SW 1271 (cell line): ENCODE measurements at places on chromosomes 7 and 10.

DNA sequence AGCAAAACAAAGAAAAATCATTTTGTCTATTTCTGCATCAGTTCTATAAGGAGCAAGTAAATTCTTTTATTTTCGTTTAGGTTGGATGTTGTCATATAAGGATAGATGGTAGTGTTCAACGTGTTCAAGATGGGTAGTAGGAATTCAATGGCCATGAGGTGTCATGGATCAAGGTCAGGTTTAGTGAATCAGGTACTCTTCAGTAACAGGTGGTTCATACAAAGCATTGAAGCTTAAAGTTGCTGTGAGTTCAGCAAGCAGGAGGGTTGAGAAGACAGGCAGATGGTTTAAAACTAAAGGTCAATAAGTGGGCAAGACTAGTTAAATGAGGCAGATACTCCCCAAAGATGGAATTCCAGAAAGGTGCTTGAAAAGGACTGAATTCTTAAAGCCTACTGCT, 5.6 kb downstream of the LUC7L2 start:
- no peak for DNase-seq

GRCh38 chr7:25095516-25096345, 29.3 kb downstream of the CYCS start:
- no peak for DNase-seq

GRCh38 chr10:110007161-110007700, 553 bp upstream of the ADD3 start:
- no peak for DNase-seq

- DNase-seq = no peak
Observed at GRCh38 chr7:157896774-157897555, 560.2 kb downstream of the DNAJB6 start.

DNA sequence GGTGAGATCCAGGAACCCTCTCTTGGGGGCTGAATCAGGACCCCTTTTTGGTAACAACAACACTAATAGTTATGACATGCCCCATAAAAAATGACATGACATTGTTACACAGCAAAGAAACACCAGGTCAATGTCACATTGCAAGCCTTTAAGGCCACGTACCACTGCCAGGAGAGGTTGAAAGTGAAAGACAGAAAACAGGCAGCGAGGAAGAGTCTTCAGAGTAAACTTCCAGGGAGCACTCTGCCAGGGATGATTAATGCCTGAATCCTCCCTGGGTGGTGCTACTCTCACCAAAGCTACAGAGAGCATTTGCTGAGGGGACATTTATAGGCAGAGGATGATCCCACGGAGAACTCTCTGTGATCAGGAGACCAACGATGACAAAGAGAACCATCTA, 551.6 kb downstream of the CALN1 start:
- DNase-seq = no peak

- no peak for DNase-seq
Observed at GRCh38 chr7:156014201-156014600, 201.9 kb upstream of the SHH start.

DNA sequence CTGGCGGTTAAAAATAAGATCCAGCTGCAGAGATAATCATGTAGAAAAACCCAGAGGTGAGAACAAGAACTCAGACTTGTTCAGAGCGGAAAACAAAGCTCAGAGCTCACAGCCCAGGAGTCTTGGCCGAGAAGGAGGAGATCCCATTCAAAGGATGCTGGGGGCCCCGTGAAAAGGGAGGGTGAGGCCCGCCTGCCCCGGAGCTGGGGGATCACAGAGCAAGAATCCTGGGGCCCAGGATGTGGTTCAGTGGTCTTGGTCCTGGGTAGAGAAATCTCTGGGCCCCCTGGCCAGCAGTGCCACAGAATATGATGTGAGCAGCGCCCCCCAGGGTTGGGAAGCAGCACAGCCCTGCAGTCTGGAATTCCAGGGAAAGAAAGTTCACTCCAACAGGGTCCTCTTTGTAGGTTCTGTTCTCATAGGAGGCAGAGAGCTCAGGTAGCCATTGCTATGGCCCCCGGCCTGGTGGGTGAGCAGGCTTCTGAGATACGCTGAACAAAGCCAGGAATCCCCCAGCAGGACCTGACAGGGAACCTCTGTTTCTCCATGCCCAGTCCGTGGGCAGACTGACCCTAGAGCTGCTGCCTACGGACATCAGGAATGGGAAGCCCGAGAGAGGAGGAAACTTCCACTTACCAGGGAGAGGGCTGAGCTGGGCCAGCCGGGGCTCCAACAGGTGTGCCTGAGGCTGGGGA, 77.7 kb upstream of the GNA12 start:
- DNase-seq = no peak

DNA sequence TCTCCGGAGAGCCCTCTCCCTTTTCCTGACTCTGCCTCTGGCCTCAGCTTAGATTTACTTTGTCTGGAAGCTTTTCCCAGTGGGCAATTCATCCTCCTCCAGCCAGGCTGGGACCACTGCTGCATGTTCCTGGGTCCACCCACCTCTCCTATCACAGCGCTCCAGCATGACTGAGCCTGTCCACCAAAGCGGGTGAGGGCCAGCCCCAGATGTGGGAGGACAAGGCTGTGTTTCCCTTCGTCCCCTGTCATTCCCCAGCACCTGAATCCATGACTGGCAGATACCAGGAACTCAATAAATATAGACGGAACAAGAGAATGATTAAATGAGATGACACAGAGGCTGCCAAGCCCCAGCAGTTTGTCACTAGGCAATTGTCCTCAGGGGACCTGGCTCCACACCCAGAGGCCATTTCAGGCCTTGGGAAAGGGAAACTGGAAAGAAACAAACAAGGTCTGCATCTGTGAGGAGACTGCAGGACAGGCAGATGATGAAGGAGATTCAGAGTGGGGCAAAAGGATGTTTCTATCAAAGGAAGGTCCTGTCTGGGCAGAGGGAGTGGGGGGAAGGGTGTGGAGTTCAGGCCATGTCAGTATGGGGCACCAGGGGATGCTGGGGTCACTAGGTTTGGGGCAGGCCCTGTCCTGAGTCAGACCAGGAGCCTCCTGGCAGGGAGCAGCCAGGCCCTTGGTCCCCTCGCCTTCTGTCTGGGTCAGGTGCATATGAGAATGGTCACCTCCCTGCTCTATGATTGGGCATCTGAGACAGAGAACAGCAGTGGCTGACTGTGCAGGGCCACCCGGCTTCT, 576.4 kb downstream of the GRID1 start:
- DNase-seq = no peak

DNA sequence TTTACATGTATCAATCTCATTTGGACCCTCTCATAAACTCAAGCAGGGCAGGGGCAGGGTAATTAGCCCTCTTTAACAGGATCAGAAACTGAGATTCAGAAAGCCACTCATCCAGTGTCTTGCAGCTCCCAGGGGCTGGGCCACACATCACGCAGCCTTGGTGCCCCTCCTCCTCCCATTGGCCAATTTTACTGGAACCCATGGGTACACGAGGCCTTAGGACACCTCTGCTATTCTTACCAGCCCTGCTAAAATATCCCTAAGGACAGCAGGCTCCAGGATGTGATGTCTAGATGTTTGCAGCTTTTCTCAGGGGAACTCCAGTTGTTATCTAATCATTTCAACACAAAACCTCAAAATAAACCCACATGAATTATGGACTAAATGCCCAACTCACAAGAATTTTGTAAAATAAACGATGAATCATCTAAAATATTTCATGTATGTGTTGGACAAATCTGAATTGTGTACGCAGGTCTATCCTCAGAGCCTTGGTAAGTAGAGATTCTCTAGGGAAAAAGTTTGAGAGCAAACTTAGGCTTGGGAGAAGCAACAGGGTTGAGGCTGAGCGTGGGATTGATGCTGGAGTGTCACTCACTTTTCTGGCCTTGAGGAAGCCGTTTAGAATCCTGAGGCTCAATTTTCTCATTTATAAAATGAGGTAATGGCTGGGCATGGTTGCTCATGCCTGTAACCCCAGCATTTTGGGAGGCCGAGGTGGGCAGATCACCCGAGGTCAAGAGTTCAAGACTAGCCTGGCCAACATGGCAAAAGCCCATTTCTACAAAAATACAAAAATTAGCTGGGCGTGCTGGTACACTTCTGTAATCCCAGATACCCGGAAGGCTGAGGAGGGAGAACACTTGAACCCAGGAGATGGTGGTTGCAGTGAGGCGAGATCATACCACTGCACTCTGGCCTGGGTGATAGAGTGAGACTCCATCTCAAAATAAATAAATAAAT, 69.7 kb upstream of the TNS3 start:
- peak; percentile 59 for DNase-seq

DNA sequence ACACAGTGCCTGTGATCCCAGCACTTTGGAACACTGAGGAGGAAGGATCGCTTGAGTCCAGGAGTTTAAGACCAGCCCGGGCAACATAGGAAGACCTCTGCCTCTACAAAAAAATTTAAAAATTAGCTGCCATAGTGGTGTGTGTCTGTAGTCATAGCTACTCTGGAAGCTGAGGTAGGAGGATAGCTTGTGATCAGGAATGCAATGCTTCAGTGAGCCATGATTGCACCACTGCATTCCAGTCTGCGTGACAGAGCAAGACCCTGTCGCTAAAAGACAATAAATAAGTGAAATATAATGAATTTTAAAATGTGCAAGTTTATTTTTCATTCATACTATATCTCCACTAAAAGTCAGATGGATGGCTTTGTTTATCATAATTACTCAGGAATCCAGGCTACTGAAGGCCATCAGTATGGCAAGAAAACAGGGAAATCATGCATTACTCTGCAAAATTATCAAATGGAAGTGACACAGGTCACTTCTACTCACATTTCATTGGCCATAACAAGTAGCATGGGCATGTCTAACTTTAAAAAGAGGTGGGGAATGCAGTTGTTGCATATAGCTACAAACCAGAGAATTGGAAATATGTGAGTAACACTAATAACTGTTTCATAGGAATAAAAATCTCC, 32.9 kb upstream of the FAM3C start:
- no peak for DNase-seq

- no peak for DNase-seq
Observed at GRCh38 chr10:22670788-22671187, 43.6 kb downstream of the PIP4K2A start.

GRCh38 chr7:40945788-40946187, 757.1 kb downstream of the INHBA start:
- DNase-seq = no peak

GRCh38 chr7:108486291-108486966, 30.2 kb upstream of the NRCAM start:
- DNase-seq = no peak

DNA sequence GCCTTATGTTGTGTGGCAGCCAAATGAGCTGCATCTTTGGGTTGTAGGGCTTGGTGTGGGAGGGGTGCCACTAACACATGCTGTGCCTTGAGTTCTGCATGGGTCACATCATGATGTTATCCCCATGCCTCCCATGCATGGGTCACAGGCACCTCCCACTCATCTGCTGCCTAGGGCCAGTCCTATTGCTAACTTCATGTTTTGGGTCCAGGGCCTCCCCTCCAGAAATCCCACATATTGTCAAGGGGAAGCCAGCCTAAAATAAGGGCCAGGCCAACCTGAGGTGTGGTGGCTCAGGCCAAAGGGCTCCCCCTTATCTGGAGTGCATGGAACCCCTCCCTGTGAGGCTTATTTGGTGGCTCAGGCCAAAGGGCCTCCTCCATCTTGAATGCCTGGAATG, 299.0 kb downstream of the RPS24 start:
- no peak for DNase-seq

- DNase-seq = no peak
Observed at GRCh38 chr10:69988094-69988493, 64.6 kb upstream of the MACROH2A2 start.

DNA sequence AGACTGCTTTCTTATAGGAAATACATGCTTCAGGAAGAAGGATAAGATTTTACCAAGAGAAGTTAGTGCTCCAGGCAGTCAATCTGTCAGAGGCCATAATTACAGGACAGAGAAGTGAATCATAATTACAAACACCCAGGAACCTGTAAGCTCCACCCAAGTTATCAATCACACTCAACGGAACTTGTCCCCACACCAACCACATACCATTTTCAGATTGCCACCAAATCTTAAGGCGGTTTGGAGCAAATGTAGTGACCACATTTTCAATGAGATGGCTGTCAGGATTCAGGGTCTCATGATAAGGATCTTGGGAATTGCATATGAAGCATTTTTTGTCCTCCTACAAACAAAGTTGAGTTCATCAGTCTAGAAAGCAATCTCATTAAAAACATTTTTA, 4.8 kb downstream of the LAMB1 start:
- DNase-seq = peak; percentile 58

DNA sequence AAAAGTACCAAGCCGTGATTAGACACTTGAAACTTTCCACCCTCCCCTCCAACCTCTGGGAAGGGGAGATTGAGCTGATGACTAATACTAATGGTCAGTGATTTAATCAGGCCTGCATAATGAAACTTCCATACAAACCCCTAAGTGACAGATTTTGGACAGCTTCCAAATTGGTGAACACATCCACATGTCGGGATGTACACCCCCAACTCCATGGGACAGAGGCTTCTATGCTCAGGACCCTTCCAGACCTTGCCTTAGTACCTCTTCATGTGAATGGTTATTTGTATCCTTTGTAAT, 4.8 kb downstream of the NUB1 start:
- no peak for DNase-seq
